ENCODE measurements at places on chromosomes 2 and 18. TPM values are rescaled to one million over a fixed set of nuclear protein-coding genes. Genes with fewer than 3 reads are reported as not detected.

The SPRED2 gene
- total RNA-seq, result 4.7 TPM

The RTKN gene
- 1.2 TPM for total RNA-seq

The SDC1 gene
- total RNA-seq, result 0.13 TPM

The CXCR1 gene
- not detected for total RNA-seq

The CCDC68 gene
- not detected for total RNA-seq

The AOX1 gene
- total RNA-seq, result not detected

The PPP4R3B gene
- 83.6 TPM for total RNA-seq

The MAP3K20 gene
- 11.3 TPM for total RNA-seq

The MAB21L4 gene
- not detected for total RNA-seq

The ATP6V1C2 gene
- total RNA-seq, result not detected

The SLC19A3 gene
- not detected for total RNA-seq

The UGT1A3 gene
- total RNA-seq, result not detected

The POU3F3 gene
- total RNA-seq, result not detected

The HTR2B gene
- not detected for total RNA-seq

The GBX2 gene
- total RNA-seq, result not detected

Data from activated CD8-positive, alpha-beta memory T cell treated with anti-CD3 and anti-CD28 coated beads for 36 hours (primary cell).